ENCODE measurements at places on chromosomes 2 and 18.

- no peak for DNase-seq
These were observed 5.8 kb upstream of the FIGLA start for GRCh38 chr2:70796262-70796661.

- no peak for DNase-seq
These were observed 24.9 kb downstream of the OLA1 start for GRCh38 chr2:174223388-174223787.

- DNase-seq, result no peak
These were observed 52.3 kb upstream of the ROCK1 start for GRCh38 chr18:21163647-21164547.

GRCh38 chr2:224722250-224722649, 6.1 kb upstream of the CCDC195 start:
- no peak for DNase-seq

DNA sequence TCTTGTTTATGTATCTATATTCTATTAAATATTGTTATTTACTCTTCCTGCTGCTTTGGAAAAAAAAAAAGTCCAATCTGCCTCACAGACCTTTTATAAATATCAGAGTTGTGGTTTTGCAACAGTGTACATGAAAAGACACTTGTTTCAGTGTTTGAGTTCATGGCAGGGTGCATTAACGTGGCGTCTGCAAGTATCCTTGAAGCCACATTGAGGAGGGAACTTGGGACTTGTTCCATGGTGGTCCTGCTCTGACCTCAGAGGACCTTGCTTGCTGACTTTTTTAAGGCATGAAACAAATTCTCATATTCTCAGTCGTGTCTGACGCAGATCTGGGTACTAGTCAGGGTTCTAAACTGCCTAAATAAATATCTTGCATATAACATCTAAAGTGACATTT, 55.1 kb downstream of the CRIM1 start:
- no peak for DNase-seq

DNA sequence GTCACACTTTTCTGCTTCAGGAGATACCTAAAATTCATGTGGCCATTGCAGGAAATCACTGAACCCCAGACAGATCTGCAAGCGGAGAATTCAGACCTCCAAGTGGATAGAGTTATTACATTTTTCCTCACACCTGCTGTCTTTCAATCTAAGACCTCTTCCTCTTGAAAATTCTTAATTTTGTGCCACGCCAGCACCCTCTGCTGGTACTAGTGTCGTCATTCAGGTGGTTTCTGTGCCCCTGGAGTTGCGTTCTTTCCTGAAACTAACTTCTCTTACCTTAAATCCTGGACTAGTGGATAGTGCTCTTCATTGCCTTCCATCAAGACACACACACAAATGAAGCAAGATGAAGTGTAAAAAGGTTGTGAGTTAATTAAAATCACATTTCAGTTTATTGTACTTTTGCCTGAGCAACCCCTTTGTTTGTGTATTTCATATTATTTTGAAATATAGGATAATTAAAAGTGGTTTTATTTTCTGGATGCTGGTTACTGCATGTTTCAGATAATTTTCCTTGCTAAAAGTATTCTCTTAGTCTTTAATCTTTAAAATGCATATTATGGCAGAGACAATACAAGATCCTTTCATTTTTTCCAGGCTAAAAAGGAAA, 1.6 kb upstream of the DNER start:
- DNase-seq, result no peak

DNA sequence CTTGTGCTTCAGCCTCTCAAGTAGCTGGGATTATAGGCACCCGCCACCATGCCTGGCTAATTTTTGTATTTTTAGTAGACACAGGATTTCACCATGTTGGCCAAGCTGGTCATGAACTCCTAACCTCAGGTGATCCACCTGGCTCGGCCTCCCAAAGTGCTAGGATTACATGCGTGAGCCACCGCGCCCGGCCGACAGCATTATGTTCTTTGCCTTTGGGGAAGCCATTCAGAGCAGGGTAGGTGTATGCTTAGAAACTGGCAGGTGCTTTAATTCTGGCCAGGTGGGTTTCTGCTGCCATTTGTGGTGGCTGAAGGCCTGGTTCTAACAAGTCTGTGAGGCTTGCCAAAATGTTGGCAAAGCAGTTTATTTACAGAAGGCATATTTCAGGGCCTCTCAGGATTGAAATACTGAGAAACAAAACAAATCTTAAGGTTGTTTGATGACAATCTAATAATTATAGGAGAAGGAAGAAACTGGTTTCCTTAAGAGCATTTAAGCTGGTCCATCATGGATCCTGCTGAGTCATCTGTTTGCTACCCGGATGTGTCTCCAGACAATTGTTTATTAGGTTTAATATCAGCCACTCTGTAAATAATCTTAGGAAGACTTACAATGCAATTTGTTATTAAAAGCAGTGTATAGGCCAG, 16.0 kb downstream of the SLC20A1 start:
- no peak for DNase-seq

DNA sequence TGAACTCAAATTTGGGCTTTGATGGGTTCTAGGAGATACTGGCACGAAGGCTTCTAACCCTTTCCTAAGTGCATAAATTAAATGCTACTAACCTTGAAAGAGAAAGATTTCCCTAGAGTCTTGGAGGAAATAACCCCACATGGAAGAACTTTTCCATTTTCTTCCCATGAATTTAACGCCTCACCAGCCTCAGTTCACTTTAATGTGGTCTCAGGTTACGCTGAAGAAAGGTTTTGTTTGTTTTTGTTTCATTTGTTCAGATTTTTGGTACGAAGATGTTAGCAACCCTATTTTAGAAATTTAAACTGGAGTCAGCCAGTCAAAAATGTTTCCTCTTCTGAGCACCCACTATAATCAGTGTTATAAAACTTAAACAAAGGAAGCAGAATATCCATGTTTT, 30.7 kb downstream of the METTL4 start:
- no peak for DNase-seq

GRCh38 chr18:22557168-22557941, 139.6 kb upstream of the CTAGE1 start:
- no peak for DNase-seq

DNA sequence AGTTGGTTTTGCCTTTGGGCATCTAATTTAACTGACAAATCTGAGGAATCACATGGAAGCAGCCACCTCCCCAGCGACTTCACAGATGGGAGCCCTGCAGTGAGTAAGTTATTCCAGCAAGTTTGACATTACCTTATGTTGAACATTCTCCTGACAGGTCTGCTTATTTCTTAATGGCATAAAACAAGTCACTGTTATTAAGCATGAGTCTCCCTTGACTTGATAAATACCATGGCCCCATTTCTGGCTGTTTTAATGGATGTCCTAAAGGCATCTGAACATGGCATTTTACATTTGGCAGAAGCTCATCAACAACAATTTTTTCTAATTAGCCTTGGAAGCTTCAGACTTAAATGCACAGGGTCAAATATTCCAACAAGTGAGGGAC, 92.6 kb upstream of the CREB1 start:
- no peak for DNase-seq

- peak; percentile 19 for DNase-seq
These were observed 31.3 kb upstream of the SNED1 start for GRCh38 chr2:240966906-240967680.

- DNase-seq, result no peak
These were observed 690.4 kb upstream of the NRXN1 start for GRCh38 chr2:51722311-51722710.

GRCh38 chr2:168851674-168852320, 38.4 kb downstream of the SPC25 start:
- peak; percentile 51 for DNase-seq

- DNase-seq, result no peak
These were observed 50.5 kb downstream of the MTA3 start for GRCh38 chr2:42618972-42619371.

DNA sequence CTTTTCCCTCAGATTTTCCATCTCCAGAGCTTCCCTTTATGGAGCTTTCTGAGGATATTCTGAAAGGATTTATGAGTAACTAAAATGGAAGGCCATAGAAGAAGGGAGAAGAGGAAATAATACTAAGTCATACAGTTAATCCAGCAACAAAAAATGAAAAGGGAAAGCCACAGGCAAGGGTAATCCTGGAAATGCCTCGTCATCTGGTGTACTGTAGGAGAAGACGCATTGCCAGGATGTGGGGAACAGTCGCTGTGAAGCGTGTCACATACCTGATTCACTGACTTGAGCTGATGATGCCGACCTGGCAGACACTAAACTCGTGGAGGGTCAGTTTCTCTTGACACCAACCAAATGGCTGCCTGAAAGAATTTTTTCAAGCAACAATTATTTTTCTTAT, 34.7 kb upstream of the ALPP start:
- DNase-seq, result no peak

GRCh38 chr2:140401056-140401455, 1620.9 kb upstream of the NXPH2 start:
- DNase-seq, result no peak

GRCh38 chr2:233803994-233804393, 25.9 kb downstream of the MROH2A start:
- no peak for DNase-seq

DNA sequence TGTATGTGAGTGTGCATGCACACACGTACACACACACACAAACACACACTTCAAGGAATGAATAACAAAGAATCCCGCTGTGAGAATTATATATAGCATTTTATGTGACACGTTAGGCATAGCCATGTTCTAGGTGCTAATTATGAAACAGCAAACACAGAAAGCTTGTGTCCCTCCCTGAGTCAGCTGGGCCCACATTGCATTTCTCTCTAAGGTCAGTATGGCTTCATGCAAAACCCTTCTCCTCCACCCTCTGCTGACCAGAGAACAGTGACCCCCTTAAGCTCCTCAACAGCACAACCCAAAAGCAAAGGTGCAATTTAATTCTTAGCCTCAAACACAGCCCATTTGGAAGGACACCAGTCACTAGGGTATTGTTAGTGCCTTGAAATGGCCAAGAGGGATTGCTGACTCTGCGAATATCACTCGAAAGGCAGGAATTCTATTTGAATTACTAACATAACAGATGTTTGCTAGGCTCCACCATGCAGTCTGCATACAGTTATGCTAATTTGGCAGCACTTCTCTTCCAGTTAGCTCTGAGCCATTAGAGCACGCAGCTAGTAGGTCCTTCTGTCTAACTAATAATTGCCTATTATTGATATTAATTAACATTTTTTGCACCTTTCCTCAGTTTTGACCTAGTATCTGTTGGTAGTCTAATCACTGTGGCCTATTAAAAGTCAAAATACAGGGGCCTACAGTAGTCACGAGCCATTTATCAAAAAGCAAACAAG, 149.0 kb downstream of the LNPK start:
- DNase-seq, result no peak

- peak; percentile 87 for DNase-seq
These were observed 28.2 kb upstream of the STAT4 start for GRCh38 chr2:191178806-191179514.

DNA sequence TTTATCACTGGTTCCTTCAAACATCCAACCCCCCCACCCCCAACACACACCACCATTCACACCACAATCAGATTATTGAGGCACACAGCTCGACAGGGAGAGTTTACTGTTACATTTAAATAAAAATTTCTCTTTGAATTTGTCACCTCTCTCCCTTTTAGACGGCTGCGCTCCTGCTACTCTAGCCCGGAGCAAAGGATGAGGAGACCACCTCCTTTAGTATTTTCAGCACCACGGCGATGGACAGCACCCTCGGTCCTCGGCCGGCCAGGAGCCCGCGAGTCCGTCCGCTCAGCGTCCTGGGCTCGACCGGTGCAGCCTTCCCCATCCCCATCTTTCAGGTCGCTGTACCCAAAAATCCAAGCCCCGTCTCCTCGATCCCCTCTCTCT, 892 bp downstream of the CELF4 start:
- DNase-seq, result peak; percentile 84

DNA sequence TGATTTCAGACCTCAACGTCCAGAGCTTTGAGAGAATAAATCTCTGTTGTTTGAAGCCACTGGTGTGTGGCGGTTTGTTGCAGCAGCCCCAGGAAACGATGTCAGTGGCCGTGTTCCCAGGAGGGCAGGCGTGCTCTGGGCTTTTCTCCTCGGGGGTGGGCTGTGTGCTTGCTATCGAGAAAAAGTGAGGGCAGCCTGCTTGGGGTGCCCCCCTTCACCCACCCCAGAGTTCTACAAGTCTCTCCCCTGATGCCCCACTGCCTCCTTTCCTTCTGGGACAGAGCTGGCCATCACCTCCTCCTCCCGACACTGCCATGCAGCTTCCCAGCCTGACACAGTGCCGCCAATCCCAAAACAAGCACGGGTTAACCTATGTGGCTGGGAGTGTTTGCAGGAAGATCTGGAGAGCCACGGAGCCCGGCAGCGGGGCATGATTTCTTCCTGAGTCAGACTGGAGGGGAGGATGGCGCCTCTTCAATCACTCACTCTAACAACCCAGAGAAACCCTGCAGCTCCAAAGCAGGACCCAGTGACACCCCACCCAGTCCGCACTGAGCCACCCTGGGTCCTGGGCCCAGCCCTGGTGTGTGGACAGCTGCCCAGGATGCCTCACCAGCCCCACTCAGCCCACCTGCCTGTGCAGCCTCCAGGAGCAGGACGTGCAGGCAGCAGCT, 213.7 kb upstream of the RAB6C start:
- DNase-seq, result no peak

DNA sequence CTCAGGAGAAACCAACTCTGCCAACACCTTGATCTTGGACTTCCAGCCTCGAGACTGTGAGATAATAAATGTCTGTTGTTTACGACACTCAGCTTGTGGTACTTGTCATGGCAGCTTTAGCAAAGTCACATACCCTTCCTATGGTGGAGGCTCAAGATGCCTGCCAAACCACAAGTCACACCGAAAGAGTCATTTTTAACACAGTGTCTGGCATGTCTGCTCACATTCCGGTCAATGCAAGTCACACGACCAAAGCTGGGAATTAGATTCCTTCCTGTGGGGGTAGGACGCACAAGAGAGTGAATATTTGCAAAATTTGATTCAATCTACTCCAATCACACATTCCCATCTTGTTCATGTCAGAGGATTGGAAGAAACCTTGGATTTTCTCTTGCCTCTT, 24.6 kb downstream of the KCNE4 start:
- no peak for DNase-seq

DNA sequence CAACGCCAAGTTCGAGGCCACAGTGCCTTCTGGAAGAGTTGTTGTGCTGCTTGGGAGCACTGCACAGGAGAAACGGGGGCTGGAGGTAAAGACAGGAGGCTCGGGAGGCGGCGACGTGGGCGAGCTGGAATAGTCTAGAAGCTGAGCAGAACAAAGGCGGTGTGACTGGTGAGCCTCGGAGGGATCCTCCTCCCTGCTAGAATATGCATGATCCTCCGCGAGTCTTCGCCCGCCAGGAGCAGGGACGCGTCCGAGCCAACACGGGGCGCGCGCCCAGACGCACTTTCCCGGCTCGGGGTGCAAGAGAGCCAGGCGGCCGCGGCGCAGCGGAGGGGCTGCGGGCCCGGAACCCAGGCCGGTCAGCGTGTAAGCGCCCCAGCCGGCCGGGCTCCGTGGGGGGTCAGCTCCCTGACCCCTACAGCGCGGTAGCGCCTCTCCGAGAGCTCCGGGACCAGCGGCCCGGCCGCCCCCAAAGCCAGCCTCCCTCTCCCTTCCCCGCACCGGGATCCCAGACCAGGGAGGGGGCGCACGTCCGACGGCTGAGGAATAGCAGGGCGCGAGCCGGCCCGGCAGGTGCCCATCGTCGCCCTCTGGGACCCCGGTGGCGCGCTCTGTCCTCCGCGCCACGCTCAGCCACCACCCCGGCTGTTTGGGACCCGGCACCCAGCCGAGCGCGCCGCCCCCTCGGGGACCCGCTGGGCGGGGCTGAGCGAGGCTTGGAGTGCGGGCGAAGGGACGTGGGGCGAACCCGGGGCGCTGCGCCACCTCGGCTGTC, 62.5 kb downstream of the GNAL start:
- no peak for DNase-seq

GRCh38 chr2:32960647-32961403, 14.1 kb downstream of the LTBP1 start:
- DNase-seq, result no peak

GRCh38 chr2:212537726-212538304, 787 bp downstream of the ERBB4 start:
- DNase-seq, result peak; percentile 35
